ENCODE measurements at places on chromosomes 7 and 10.

DNA sequence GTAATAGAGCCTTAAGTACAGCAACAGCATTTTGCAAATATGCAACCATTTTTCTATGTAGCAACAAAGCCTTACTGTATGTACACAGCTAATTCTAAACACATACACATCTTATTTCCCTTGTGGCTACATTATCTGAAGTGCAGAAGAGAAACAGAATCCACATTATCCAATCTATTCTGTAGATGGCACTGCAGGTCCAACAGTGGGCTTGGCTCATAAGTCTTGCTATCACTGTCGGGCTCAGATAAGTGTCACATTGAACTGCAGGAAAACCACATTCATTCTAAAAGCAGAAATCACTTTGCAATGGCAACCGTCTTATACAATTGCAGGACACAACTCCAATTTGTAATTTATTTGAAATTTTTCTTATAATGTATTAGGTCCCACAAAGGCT lies 109.8 kb upstream of the NOBOX start:
- no peak for DNase-seq

- no peak for DNase-seq
Observed at GRCh38 chr7:16891338-16891737, 9.6 kb upstream of the AGR3 start.

- DNase-seq, result no peak
Observed at GRCh38 chr7:3159445-3159844, 115.8 kb upstream of the CARD11 start.

- no peak for DNase-seq
Observed at GRCh38 chr10:33335801-33336581, 1.5 kb upstream of the NRP1 start.

DNA sequence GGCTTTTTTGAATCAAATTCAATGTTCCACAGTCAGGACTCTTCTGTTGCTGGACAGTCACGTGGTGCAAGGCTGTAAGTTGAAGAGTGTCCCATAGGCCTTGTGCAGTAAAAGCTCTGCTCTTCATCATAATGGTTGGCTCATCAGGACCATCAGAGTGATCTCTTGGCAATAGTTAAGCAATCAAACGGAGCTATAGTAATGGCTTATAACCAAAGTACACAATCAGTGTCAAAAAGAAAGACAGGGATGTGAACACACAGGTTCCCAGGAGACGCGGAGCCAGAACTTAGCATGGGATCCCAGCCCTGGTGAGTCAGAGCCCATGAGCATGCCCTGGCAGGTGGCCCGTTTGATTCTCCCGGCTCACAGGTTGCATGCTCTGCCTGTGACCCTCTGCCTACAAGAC lies 10.8 kb upstream of the GPNMB start:
- DNase-seq, result no peak

- no peak for DNase-seq
Observed at GRCh38 chr7:7746458-7746857, 28.1 kb upstream of the RPA3 start.

DNA sequence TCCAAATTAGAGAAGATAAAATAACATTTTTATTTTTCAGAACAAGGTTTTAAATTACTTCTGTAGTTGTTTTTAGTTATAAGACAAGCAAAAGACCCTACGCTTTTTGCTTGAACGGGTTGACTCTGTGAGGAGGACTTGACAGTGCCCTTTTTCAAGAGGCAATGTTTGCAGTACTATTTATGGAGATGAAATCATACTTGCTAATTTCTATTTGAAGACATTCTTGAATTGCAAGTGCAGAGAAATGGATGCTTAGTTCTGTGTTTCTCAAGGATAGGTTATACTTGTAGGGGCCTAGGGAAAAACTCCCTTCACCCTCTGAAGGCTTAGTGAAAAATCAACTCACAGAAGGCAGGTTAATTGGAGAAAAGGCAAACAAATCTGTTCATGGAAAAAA lies 1229.5 kb downstream of the REEP3 start:
- DNase-seq, result no peak

- no peak for DNase-seq
Observed at GRCh38 chr7:155533120-155533826, 13.1 kb downstream of the CNPY1 start.
